Activated gamma-delta T cell treated with Interleukin-2 at 50 U/mL for 16 hours (primary cell): ENCODE measurements at places on chromosomes 5 and 9.

GRCh38 chr9:96418920-96419690 is 935 bp upstream of the ZNF367 start:
- peak; percentile 42 for DNase-seq

DNA sequence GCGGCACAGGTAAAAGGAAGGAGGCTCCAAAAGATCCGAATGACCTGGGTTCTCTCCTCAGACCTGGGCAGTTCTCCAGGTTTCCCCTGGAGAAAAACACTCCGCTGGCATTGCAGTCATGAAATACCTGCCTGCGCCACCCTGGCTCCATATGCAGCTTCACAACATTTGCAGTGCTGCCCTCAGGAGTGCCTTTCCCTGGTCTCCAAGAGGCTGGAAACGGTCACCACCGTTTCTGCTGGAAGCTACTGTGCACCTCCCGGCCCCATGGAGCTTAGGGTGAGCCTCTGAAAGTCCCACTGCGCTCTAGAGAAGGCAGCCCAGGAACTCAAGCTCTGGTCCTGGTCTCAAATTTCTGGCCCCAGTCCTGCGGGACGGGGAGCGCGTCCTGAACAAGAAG is 670 bp downstream of the UGT3A1 start:
- DNase-seq: no peak

- DNase-seq: no peak
Measured at GRCh38 chr9:106478312-106478711, 384.7 kb upstream of the ZNF462 start.

DNA sequence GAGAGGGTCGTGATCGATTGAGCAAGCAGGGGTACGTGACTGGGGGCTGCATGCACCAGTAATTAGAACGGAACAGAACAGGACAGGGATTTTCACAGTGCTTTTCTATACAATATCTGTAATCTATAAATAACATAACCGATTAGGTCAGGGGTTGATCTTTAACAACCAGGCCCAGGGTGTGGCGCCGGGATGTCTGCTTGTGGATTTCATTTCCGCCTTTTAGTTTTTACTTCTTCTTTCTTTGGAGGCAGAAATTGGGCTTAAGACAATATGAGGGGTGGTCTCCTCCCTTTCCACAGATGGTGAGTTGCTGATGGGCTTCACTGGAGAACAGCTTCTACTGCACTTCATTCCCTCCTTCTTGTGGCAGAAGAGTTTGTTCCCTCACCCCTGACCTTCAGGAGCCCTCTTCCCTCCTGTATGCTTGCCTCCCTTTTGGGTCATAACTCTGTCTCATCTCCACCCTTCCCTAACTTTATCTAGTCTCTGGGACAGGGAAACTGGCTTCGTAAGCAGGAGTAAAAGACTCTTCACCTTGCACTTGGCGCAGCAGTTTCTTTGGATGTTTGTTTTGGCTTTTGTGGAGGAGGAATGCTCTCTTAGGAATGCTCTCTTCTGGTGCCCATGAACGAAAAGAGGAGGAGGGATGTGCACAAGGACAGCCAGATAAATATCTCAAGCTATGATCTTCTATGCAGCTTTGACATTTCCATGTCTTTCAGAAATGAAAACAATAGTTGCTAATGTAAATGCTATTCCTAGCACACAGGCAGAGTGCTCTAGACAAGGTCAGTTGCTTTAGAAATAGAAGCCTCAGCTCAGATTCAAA is 139.8 kb upstream of the RPS23 start:
- DNase-seq: no peak

- DNase-seq: no peak
Measured at GRCh38 chr5:141508798-141509611, 20.1 kb downstream of the PCDHGC5 start.

DNA sequence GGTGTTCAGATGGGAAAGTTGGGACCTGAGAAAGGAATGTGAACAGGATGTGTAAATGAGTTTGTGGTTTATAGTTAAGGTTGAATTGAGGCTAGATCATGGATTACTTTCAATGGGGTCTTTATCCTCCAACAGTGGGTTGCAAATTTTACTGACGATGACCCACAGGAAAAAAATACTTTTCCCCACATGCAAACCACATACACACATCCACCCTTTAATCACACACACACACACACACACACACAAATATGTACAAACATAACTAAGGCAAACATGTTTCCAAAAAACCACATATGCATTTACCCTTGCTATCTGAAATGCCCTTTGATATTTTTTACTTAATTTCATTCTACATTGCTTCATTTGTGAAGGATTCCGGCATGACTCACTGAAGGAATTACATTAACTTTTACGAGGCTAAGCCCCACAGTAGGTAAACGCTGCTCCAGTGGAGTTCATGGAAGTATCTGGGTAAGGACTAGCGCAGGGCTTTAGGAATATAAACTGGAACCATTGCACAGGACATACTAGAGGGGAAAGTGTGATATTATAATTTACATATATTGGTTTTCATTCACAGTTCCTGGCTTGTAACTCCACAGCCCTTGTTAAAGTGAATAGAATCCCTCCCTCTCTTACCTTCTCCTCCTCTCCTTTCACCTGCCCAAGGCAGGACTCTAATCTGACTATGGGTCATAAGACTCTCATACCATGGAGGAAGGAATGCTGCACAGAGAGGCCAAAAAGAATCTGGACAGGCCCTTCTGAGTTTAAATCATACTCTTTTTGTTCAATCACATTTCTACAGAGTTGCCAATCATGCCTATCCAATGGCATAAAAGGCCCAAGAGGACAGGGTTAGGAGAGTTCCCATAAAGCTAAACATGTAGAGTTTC is 8.5 kb upstream of the SPEF2 start:
- DNase-seq: no peak

DNA sequence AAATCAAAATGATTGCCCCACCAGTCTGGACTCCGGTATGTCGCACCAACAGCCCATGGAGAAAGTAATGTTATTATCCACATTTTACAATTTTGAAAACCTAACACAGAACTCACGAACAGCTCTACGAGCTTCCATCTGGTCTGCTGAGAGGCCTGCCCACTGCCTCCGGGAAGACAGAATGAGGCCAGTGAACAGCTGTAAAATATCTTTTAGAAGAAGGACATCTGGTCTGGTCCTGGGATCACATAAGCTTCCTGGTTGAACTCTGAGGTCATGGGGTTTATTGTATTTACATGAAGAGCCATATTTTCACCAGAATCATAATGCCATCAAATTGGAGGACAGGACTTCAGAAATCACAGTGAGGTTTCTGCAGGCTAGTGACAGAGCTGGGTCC is 89.0 kb downstream of the FRMD3 start:
- no peak for DNase-seq

- DNase-seq: peak; percentile 11
Measured at GRCh38 chr5:135977375-135977928, 22.7 kb upstream of the LECT2 start.

GRCh38 chr5:36688722-36689121 is 82.3 kb downstream of the SLC1A3 start:
- no peak for DNase-seq

DNA sequence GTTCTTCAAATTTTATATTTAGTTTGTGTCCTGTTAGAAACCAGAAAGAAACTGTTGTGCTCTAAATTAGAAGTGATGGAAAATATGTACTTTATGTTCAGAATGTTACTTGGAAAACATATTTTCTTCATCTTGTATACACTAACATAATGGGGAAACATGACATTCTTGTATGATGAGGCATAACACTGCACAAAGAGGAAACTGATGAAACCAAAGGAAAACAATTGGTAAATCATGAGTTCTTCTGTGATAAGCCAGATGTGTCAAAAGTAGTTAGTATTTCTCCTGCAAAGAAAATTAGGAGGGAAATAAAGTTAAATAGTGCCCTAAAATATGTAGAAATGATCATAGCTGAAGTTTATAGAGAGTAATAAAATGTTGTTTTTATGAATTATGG is 111.1 kb upstream of the FBN2 start:
- DNase-seq: no peak

DNA sequence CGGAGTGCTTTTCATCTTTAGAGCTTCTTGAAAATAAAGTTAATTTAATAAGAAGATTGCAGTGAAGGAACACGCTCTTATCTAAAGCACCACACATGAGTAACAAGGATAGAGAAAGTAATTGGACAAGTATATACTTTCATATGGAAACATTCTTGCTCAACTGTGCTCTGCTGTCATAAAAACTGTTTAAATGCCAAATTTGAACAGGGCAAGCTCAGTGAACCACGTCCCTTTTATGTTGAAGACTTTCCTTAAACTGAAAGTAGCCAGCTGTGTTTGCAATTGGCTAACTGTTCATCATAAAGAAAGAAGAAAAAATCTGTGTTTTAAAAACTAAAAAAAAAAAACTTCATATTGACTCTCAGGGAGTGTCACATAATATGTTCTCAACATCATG is 1610.7 kb upstream of the C9orf72 start:
- DNase-seq: no peak
